Cerebellum (tissue), 4 donors: ENCODE measurements at places on chromosomes 1 and 21.

DNA sequence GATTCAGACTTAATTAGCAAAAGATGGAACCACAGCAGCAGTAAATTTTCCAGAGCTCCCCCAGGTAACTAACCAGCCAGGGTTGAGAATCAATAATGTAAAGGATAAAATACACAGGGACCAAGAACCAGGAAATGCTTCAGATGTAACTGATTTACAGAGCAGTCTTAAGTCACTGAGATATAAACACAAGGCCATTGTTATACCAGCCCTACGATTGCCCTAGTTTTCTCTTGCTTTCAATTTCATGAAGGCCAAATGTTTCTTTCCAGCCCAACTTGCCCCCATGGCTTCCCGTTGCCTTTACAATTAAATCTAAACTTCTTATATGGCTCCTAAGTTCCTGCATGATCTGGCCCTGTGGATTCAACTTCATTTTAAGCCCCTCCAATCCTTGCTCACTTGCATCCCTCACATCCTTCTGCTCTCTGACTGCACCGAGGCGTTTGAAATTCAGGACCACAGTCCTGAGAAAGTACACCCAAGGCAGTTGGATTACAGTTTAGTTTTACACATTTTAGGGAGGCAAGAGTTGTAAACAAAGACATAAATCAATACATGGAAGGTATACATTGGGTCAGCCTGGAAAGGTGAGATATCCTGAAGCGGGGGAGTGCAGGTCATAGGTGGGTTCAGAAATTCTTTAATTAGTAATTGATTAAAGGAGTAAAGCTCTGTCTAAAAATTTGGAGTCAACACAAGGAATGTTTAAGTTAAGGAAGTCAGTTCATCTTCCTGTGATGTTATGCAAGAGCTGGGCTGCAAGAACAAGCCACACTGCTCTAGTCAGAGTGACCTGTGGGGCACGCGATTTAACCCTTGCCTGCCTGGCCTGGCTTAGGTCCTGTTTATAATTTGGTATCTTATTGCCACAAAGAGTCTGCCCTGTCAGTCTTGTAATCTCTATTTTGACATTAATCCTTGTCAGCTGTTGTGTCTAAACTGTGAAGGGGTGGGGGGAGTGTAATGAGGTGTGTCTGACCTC lies 69.9 kb upstream of the COG2 start:
- no peak for DNase-seq

GRCh38 chr21:33393348-33393747 lies 9.9 kb upstream of the IFNGR2 start:
- DNase-seq: no peak

DNA sequence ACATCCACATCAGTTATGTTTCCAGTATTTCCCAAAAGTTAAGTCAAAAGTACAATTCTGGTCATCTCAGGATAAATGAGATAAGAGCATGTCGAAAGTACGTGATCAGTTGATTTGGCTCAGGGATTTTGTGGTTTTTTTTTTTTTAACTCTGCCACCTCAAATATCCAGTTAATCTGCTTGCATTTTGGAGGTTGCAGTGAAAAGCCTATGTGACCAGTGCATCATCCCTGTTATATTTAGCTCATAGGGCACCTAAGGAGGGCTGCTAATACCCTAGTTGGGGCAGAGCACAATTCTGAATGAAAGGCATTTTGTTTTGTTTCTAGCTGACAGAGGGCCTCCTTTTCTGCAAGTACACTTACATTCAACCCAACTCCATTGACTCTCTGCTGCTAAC lies 31.7 kb upstream of the RGS16 start:
- DNase-seq: no peak

- DNase-seq: no peak
These were observed 18.6 kb downstream of the ZBTB40 start for GRCh38 chr1:22470227-22470626.

DNA sequence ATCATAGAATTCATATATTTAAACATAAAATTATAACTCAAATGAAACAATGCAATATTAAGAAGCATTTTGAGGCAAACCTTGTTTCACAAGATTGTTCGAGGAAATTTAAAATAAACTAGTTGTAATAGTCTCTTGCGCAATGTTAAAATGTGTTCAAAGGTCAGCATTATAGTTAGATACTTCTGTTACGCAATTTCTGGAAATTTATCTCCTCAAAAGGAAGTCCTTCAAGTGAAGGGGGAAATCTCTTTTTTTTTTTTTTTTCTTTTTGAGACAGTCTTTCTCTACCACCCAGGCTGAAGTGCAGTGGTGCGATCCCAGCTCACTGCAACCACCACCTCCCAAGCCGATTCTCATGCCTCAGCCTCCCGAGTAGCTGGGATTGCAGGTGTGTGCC lies 52.1 kb downstream of the FMO4 start:
- DNase-seq: no peak

- no peak for DNase-seq
These were observed 177.9 kb downstream of the EIF4G3 start for GRCh38 chr1:20998826-20999225.

- peak; percentile 66 for DNase-seq
These were observed 478.2 kb upstream of the VAMP3 start for GRCh38 chr1:7292714-7293419.

- no peak for DNase-seq
These were observed 11.6 kb upstream of the ETS2 start for GRCh38 chr21:38793926-38794713.

DNA sequence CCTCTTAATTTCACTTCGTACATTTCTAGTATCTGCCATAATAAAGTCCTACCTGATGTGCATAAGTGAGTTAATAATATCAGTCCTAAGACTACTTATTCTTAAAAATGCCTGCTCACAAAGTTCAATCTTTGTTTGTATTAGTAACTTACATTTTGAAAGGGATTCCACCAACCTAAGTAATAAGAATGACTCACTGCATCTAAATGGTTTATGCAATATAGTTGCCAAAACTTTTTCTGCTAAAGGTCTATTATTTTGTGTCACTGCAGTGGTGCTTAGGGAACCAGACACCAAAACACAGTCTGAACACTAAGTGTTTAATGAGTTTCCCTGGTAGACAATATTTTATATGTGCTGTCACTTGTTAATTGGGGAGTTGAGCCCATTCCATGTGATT lies 1.8 kb downstream of the ZNF669 start:
- DNase-seq: no peak

- DNase-seq: no peak
These were observed 64.0 kb downstream of the ADARB1 start for GRCh38 chr21:45138199-45139002.

GRCh38 chr1:110060034-110060661 lies 10.3 kb downstream of the ALX3 start:
- DNase-seq: no peak

- no peak for DNase-seq
These were observed 20.0 kb downstream of the USP25 start for GRCh38 chr21:15749861-15750159.

- DNase-seq: peak; percentile 29
These were observed 33.9 kb upstream of the ASPM start for GRCh38 chr1:197180252-197180878.

GRCh38 chr1:86858524-86859261 lies 55.2 kb downstream of the SELENOF start:
- DNase-seq: no peak

GRCh38 chr1:19495799-19496526 lies 10.6 kb upstream of the CAPZB start:
- DNase-seq: no peak

DNA sequence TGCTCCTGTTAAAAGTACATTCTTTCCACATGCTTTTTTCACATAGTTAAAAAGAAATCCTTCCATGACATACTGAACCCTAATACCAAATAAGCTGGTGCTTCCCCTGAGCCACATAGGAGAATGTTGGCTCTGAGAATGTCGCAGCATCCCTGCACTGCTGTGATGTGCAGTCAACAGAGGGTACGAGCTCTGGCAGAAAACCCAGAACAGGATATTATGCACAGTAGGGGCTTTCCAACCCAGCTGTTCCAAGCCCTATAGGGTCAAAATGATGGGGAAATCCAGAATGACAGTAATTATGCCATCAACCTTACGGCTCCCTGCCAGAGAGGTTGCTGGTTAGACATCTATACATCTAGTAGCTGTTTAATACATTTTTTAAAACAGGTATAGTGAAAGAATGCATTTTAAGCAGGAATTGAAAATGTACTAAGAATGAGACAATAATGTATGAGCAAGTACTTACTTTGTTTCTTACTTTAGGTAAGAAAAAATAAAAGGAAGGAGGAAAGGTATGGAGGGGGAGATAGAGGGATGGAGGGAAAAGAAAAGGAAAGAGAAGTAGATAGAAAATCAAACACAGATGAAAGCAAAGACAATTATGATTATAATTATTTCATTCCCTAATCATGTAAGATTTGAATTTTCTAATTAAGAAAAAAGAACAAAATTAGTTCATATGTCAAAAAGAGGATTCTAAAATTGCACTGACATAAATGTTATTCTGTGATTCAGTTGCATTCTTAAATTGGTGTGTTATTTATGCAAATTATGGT lies 126.0 kb downstream of the NR5A2 start:
- DNase-seq: no peak

DNA sequence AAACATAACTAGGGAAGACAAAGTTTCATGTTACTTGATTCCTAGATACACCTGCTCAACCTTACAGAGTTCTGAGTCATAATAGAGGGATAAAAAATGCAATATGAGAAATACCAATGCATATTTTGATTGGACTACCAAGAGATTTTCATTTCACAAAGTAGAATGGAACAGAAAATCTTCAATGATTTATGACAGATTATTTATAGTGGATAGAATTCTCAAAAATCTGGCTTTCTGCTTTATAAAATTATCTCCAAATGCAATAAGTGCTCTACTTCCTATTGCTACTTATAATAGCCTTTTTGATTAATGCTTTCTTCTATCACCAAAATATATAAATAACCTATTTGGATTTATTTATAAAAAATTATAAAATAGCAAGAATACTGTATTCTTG lies 18.9 kb upstream of the ATP6V1G3 start:
- no peak for DNase-seq

DNA sequence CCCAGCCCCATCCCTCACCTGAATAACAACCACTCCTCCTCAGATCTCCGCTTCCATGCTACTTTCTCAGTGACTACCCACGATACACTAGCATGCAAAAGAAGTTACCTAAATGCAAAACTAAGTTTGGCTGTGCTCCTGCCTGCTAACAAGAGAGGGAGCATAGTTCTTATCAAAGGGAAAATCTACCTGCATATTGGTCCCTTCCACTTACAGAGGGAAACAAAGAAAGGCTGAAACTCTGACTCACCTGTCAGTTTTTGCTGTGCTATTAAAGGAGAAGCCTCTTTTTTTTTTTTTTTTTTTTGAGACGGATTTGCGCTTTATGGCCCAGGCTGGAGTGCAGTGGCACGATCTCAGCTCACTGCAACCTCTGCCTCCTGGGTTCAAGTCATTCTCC lies 43.8 kb upstream of the RAVER2 start:
- no peak for DNase-seq

DNA sequence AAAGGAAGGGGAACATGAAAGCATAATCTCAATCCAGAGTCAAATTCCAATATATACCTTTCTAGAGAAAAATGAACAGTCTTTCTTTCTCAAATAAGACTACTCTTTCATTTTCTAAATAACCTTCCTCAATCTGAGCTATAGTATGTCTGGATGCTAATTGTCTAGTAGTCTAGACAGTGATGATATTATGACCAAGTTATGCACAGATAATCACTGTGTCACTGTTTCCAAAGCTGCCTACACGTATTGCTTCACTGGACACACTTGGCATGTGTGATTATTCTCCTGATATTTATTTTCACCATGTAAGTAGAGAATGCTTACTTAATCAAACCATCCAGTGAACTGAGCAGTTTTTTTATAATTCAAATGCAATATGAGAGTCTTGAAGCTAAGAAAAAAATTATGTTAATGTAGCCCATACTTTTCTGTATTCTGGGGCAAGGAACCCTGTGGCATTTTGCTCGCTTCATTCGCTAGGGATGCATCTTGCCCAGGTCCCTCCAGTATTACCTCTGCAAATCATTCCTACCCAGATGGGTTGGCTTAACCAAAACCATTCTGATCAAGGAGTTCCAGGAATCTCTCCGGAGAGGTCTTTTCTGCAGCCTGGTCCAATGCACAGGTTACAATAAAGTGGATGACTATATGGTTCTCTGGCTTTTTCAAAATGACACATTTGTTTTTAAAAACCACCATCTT lies 303.1 kb upstream of the RUNX1 start:
- no peak for DNase-seq

DNA sequence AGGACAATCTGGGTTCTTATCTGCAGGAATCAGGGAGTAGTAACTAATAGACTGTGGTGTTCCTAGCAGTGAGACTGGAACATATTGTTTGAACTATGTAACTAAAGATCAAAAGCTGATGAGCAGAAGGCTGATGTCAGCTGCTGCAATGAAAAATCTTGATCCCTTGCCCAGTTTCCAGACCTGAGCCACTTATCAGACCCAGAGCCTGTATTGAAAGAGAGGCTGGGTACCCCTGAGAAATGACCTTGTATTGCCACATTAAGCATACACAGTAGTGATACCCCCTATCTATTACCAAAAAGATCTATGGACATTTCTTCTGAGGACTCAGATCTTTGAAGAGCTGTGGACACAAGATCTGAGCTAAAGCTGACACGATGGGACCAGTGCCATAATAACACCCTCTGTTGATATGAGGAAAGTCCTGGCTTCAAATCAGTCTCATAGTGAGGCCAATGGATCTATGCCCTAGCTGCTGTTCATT lies 178.0 kb upstream of the GALNT2 start:
- DNase-seq: no peak

GRCh38 chr1:168217664-168218063 lies 8.1 kb upstream of the SFT2D2 start:
- DNase-seq: no peak

DNA sequence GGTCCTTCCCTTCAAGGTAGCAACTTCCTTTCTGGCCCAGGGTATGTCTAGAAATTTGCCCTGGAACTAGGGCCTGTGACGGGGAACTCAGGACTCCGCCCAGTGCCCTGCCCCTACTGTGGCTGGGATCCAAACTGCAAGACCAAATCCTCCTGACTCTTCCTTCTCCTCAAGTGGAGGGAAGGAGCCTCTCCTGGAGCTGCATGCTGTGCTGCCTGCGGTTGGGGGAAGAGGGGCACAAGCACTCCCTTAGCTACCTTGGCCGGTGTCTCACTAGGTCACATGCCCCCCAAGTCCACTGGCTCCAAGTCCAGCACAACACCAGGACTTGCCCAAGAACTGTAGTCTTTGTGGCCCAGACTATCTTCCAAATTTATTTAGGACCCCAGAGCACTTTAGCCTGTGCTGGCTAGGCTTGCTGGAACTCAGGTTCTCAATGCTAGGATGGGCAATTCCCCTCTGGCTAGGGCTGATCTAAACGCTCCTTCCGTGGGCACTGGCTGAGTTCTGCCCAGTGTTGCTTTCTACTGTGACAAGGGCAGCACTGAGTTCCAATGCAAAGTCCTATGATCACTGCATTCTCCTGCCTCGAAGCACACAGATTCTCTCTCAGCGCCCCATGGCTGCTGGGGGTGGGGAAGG lies 12.2 kb downstream of the ADSS2 start:
- DNase-seq: no peak
